ENCODE measurements at places on chromosomes 1 and 21.

- DNase-seq, result no peak
Measured at GRCh38 chr21:15528346-15528745, 201.4 kb upstream of the USP25 start.

GRCh38 chr1:111961016-111961415, 28.5 kb downstream of the KCND3 start:
- no peak for DNase-seq

- DNase-seq, result peak; percentile 29
Measured at GRCh38 chr1:110176299-110176956, 26.1 kb downstream of the SLC6A17 start.

GRCh38 chr1:230809256-230809990, 58.9 kb downstream of the C1orf198 start:
- DNase-seq, result no peak

DNA sequence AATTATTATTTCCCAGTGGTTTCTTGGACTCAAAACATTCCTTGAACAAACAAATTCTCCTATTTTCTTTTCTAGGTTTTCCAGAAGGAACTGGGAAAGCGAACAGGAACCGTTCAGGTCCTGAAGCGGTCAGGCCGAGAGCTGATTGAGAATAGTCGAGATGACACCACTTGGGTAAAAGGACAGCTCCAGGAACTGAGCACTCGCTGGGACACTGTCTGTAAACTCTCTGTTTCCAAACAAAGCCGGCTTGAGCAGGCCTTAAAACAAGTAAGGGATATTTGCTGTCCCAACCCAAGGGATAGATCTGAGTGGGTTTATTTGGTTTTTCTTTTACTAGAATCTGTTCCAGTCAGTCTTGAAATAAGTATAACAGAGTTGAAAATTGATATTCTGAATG, 39.4 kb upstream of the BMP8A start:
- no peak for DNase-seq

DNA sequence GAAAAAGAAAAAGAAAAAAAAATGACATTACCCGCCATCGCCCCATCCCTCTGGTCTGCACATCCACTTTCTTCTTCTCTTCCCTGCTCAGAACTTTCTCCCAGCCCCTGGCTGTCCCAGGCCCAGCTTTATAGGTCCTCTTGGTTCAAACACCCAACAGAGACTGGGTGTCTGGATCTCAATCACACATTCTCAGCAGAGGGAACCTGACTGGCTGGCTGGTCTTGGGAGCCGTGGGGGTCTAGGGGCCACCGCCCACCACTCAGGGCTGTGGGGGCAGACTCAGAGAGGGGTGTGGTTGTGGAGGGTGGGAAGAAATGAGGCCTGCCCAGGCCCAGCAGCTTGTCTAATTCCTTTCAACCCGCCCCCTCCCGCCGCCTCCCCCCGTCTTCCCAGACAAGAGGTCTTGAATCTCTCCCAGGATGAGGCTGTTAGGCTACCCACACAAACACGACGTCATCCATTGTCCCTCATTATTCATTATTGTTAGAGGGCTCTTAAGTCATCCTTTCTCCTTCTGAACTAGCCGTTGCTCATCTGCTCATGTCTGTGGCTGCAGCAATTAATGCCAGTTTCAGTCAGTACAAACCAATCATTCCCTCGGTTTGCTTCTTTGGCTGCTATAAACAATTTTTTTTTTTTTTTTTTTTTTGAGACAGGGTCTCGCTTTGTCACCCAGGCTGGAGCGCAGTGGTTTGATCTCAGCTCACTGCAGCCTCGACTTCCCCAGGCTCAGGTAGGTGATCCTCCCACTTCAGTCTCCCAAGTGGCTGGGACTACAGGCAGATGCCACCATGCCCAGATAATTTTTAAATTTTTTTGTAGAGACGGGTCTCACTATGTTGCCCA, 40.6 kb upstream of the CLIC4 start:
- no peak for DNase-seq

DNA sequence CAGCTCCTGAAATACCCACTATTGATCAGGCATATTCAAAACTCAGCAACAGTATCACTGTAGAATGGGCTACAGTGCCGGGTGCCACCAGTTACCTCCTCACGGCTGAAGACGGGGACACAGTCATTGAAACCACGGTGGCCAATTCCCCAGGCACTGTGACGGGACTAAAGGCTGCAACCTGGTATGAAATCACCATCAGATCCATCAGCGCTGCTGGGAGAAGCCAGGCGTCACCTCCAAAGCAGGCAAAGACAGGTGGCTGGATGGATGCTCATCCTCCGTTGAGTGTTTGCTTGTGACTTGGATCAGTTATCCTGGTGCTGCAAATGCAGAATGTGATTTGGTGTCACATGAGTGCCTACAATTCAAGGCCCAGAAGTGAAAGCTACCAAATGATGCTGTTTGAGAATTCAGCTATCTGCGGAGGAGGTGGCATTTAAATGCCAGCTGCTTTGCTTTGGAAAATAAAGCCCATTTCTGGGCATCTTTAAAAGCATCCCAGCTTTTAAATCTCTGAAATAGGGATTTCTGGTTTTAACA, 5.1 kb downstream of the FNDC7 start:
- no peak for DNase-seq

GRCh38 chr1:59124166-59124565, 172.7 kb upstream of the FGGY start:
- no peak for DNase-seq

GRCh38 chr1:110235181-110235833, 25.2 kb downstream of the KCNC4 start:
- no peak for DNase-seq

GRCh38 chr1:225777058-225777582, 506 bp upstream of the SRP9 start:
- DNase-seq, result peak; percentile 25

- peak; percentile 70 for DNase-seq
Measured at GRCh38 chr1:31633117-31633516, 11.6 kb downstream of the PEF1 start.

- no peak for DNase-seq
Measured at GRCh38 chr1:30868833-30869435, 39.6 kb downstream of the SDC3 start.

- peak; percentile 49 for DNase-seq
Measured at GRCh38 chr1:112396653-112397471, 848 bp downstream of the CTTNBP2NL start.

DNA sequence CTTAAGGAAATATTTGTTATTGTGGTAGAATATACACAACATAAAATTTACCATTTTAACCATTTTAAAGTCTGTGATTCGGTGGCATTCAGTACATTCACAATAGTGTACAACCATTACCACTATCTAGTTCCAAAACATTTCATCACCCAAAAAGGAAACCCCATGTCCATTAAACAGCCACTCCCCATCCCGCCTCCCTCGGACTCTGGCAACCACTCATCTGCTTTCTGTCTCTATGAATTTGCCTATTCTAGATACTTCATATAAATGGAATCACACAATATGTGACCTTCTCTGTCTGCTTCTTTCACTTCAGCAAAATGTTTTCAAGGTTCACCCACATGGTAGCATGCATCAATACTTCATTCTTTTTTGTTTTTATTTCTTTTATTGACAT, 51.3 kb downstream of the PTP4A2 start:
- no peak for DNase-seq

- no peak for DNase-seq
Measured at GRCh38 chr1:30744060-30744756, 13.4 kb downstream of the LAPTM5 start.

GRCh38 chr1:228343191-228343661, 63.4 kb downstream of the TRIM11 start:
- peak; percentile 3 for DNase-seq

DNA sequence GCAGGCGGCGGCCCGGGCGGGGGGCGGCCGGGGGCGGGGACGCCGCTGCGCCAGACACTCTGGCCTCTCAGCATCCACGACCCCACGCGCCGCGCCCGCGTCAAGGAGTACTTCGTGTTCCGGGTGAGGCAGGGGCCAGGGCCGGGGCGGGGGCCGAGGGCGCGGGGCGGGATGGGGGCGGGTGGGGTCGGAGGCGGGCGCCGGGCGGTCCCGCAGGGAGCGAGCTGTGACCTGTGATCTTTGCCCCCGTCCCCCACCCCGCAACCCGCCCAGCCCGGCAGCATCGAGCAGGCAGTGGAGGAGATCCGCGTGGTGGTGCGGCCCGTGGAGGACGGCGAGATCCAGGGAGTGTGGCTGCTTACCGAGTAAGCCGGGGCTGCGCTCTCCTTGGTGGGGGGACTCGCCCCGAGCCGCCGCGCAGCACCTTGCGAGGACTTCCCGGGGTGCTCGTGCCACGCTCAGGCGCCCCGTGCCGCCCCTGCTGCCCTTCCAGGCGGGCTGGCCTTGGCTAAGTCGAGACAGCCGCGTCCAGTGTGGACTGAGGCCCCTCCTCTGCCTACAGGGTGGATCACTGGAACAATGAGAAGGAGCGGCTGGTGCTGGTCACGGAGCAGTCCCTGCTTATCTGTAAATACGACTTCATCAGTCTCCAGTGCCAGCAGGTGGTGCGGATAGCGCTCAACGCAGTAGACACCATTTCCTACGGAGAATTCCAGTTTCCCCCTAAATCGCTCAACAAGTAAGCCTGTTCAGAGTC, 514 bp downstream of the TPRG1L start:
- peak; percentile 72 for DNase-seq

DNA sequence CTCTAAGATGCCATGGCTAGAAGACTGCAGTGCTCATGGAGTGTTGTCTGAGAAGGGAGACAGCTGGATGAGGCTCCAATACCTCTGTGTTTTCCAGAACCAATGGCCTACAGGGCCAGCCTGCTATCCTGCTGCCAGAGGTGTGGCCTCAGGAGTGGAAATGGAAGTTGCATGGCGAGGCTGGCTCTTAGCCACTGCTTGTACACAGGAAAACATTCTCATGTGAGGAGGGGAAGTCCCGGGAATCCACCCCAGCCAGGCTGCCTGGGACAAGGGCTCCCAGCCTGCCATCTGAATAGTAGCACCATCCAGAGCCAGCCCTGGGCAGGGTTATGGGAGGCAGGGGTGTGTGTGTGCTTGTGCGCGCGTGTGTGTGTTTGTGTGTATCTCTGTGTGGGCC, 56.5 kb downstream of the SDC3 start:
- peak; percentile 73 for DNase-seq

DNA sequence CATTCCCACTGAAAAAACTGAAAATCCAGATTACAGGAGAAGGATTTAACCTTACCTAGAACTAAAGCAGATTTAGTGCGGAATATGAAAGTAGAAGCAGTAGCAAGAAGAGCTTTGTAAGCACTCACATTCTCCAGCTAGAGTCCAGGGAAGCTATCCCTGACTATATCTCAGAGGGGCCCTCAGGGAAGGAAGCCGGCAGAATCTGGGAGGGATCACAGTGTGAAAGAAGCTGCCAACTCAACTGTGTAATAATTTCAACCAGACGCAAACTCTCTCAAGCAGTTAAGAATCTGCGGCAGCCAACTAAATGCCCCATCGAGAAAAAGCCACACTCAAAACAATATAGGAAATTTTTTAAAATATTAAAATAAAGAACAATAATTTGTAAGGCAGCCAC, 163.8 kb downstream of the EIF4G3 start:
- no peak for DNase-seq

DNA sequence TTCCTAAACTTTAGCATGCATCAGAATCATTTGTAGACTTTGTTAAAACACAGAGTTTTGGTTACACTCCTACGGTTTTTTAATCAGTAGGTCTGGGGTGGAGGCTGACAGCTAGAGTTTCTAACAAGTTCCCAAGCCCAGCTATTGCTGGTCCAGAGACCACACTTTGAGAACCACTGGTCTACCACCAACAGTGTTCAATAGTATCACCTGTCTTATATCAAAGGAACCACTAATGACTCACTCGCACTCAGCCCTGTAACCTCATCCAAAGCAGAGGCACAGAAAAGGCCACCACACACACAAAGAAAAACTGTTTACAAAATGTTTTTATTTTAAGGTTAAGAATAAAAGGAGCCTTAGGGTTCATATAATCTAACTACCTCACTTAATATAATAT, 68.7 kb downstream of the HIVEP3 start:
- DNase-seq, result no peak

- DNase-seq, result no peak
Measured at GRCh38 chr1:222283147-222283768, 264.6 kb downstream of the HHIPL2 start.

DNA sequence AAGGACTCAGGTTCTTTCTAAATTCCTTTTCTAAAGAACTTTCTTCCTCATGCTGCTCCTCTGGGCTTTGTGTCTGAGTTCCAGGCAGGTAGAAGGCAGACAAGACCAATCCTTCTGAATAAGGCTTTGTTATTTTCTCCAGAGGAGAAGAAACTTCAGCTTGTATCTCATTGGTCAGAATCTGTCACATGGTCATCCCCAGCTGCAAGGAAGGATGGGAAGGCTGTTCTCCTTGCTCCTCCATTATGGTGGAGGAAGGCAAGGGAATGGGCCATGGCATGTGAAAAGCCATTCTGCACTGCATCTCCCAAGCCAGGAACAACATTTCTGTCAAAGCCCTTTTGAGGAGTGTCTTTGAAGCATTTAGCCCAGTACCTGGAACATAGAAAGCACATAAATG, 50.6 kb upstream of the NTPCR start:
- no peak for DNase-seq

DNA sequence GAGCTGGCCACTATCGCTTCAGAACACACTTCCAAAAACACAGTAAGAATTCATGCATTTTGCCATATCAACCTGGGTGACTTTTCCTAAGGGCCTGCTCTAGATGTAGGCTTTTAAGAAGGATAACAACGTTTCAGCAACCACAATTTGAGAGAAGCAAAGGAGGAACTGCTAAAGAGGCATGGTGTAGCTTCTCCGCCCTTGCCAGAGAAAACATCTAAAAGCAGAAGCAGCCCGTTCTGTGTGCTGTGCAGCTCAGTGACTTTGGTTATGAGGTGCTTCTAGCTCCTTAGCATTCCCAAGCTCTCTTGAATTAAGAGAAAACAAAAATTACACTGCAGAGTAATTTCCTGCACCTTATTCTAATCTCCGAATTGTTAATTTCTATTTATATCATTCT, 2.7 kb downstream of the PER3 start:
- no peak for DNase-seq

GRCh38 chr1:167737169-167737568, 15.4 kb downstream of the MPZL1 start:
- DNase-seq, result peak; percentile 81

DNA sequence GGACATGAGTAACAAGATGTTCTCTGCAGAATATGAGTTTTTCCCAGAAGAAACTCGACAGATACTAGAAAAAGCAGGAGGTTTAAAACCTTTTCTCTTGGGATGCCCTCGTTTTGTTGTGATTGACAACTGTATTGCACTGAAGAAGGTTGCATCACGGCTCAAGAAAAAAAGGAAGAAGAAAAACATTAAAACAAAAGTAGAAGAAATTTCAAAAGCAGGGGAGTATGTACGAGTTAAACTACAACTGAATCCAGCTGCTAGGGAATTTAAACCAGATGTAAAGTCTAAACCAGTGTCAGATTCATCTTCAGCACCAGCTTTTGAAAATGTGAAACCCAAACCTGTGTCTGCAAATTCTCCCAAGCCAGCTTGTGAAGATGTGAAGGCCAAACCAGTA, 92.5 kb downstream of the TTC3 start:
- DNase-seq, result no peak

Data from transverse colon (tissue), 4 donors.